Stimulated activated CD8-positive, alpha-beta memory T cell treated with anti-CD3 and anti-CD28 coated beads, Interleukin-15, amount 100 ng/mL, for 4 hours (primary cell): ENCODE measurements at places on chromosomes 5 and 9.

- DNase-seq: no peak
Measured at GRCh38 chr9:130212543-130213297, 40.5 kb downstream of the NCS1 start.

GRCh38 chr5:127256886-127257597 lies 33.6 kb upstream of the MEGF10 start:
- no peak for DNase-seq

DNA sequence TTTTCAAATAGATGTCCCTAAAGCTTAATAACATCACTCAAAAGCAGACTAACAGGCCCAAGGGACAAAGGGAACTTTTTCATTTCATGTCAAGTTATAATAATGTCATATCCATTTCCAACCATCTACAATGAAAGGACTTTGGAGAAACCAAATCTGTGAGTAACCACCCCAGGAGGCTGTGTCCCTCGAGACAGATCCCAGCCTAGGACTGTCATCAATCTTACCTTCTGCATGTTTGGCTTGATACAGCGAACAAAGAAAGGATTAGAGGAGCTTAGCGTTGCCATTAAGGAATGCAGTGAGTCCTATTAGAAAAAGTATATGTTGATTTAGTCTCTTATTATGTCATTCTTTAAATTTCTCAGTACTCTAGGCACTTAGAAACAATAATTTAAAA lies 137.8 kb upstream of the RETREG1 start:
- no peak for DNase-seq

DNA sequence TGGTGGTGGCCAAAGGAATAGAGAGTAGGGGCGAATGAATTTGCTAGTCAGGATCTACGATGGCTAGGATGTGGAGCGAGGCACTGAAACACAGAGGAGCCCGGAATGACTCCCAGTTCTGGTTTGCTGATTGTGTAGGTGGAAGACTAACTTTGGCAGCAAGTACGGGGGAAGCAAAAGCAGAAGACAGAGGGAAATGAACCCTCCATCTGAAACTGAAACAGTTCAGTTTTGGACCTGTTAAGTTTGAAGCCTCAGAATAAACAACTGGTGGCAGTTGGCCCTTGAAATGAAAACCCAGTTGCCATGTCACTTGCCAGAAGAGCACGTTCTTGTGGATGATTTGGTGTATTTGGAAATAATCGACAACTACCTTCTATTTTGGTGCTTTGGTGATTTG lies 15.4 kb upstream of the SMIM15 start:
- DNase-seq: no peak

DNA sequence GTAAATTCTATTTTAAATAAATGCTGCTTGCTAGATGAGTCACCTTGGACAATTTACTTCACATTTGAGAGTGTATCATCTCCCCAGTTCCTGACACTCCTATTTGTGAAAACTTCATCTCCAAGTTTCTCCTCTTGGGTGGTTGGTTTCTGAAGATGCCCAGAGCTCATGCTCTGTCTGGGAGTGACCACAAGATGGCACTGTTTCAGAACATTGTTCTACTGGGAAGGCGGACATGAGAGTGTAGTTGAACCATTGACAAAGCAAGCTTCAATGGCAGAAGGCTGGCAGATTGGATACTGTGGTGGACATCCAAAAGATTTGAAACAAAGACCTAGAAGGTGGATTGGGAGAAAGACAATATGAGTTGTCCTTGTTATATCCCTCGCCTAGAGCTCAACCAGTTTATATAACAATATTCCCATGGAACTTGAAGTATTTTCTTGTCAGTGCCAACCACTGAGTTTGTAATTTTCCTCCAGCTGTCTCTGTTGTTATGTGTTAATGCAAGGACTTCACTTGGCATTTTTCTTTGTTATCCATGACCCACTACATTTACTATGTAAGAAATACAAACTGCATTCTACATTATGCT lies 234.3 kb upstream of the ANKH start:
- DNase-seq: no peak

- no peak for DNase-seq
Measured at GRCh38 chr5:42614509-42614908, 142.1 kb upstream of the CCDC152 start.

GRCh38 chr5:78638423-78638822 lies 10.1 kb downstream of the LHFPL2 start:
- DNase-seq: no peak

DNA sequence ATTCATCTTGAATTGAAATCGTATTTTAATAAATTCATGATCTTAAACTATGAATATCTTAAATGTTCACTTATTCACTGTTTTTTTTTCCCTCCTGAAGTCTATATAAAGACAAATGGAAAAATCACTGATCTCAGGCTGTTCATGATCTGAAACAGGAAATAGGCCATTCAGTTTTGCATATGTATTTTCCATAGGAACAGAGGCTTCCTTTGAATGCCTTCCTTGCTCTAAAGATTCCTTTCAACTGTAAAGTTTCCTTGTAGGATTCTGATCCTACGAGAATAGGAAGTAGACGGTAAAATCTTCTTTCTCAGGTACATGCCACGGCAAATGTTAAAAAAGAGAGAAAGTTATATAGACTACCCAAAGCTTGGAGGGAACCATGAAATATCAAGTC lies 194.4 kb upstream of the PPP1R2B start:
- DNase-seq: no peak

GRCh38 chr9:126055381-126055985 lies 271.1 kb upstream of the MVB12B start:
- no peak for DNase-seq

GRCh38 chr9:134964271-134965055 lies 46.8 kb upstream of the FCN1 start:
- no peak for DNase-seq

- no peak for DNase-seq
Measured at GRCh38 chr5:150038547-150038946, 38.0 kb downstream of the HMGXB3 start.

DNA sequence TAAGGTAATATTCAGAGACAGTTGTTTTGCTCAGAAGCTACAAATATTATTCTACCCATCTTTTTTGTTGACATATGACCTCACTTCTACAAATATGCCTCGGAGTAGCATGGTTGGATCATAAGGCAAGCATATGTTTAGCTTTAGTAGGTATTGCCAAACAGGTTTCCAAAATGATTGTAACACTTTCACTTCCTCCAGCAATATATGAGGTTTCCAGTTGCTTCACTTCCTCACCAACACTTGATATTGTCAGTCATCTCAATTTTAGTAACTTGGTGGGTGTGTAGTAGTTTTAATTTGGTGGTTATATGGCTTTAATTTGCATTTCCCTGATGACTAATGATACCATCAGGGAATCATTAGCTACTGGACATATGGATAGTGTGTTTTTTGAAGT lies 46.7 kb downstream of the TNFSF8 start:
- no peak for DNase-seq

GRCh38 chr9:88954066-88954465 lies 37.2 kb upstream of the S1PR3 start:
- no peak for DNase-seq

DNA sequence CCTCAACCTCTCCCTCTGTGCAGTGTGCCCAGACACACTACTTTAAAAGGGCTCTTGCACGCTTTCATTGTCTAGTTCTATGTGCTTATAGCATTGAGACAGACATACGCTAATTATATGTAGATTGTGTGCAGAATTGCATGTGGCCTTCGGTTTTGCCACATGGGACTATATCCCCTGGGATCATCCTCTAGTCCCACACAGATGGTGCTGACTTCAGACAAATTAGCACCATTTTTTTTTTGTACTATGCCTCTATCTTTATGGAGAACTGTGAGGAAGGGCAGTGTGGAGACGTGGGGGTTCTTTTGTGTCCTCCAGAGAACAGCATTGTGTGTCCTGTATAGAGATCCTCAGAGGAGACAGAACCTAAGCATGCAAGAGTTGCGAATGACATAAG lies 29.3 kb downstream of the PAPPA start:
- no peak for DNase-seq

DNA sequence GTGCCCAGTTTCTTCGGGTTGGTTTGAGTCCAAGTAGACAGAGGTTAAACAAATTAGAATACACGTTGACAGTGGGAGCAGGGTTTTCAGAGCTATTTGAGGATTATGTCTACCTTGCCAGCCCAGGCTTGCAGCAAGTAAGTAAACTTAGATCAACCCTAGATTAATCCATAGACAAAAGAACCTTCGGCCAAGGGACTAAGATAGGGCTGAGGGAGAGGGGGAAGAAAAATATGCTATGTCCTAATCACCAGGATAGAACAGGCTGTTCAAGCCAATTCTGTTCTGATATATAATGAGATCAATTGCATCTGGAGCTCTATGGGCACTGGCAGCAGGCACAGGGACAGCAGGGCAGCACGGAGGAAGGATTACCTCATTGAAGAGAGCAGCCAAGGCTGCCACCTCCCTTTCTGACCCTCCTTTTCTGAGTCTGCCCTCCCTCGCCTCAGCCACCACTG lies 377.7 kb downstream of the PIK3R1 start:
- no peak for DNase-seq

GRCh38 chr5:137374110-137374714 lies 124.9 kb downstream of the SPOCK1 start:
- DNase-seq: no peak

GRCh38 chr9:121807823-121808278 lies 156.4 kb downstream of the DAB2IP start:
- no peak for DNase-seq

- DNase-seq: no peak
Measured at GRCh38 chr5:34439601-34440000, 216.5 kb upstream of the RAI14 start.

- no peak for DNase-seq
Measured at GRCh38 chr5:135236228-135236907, 162.7 kb downstream of the MACROH2A1 start.

DNA sequence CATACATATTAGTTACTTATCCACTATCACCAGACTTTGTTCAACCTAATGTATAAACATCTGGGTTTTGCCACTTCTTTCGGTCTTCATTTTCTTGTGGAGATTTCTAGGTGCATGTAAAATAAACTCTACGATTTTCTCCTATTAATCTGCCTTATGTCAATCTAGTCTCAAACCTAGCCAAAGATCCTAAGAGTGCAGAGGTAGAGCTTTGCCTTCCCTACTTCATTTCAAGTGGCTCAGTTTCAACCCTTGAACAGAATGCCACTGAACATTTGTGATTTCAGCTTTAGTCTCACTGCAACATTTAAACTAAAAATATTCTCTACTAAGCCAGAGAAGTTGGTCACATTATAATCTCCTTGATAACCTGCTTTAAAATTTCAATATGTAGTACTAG lies 94.0 kb downstream of the EDIL3 start:
- no peak for DNase-seq

DNA sequence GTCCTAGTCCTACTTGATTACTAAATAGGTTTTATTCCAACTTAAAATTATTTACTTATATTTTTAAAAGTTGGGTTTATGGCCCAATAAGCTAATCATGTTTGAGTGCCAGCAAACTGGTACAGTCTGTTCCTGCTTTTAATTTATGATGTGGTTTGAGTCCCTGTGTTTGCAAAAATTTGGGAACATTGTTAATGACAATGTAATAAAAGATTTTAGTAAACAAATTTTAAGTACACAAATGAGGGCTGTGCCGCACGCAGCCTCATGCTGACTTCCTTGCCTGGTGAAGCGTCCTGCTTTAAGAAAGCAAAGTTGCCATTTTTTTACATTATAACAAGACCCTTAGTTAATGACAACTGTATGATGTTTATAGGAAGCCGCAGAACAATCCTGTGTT lies 96.8 kb upstream of the MAP1B start:
- DNase-seq: no peak

- DNase-seq: no peak
Measured at GRCh38 chr5:143214458-143214857, 189.0 kb downstream of the NR3C1 start.

DNA sequence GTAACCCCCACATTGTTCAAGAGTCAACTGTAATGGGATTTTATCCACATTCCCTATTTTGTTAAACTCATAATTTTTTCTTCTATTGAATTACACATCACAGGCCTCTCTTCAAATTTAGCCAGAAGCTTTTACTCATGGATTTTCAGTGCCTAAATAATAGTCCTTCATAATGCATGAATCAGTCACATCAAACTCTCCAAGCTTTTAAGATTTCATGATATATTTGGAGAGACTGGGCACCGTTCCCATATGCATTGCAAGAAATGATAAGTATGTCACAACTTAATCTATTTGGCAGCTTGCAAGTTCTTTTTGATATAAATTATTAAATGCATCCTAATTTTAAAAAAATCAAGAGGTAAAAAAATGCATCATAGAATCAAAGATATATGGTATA lies 465.9 kb downstream of the DMAC1 start:
- DNase-seq: no peak

GRCh38 chr9:89920131-89920530 lies 315.3 kb downstream of the GADD45G start:
- DNase-seq: no peak

DNA sequence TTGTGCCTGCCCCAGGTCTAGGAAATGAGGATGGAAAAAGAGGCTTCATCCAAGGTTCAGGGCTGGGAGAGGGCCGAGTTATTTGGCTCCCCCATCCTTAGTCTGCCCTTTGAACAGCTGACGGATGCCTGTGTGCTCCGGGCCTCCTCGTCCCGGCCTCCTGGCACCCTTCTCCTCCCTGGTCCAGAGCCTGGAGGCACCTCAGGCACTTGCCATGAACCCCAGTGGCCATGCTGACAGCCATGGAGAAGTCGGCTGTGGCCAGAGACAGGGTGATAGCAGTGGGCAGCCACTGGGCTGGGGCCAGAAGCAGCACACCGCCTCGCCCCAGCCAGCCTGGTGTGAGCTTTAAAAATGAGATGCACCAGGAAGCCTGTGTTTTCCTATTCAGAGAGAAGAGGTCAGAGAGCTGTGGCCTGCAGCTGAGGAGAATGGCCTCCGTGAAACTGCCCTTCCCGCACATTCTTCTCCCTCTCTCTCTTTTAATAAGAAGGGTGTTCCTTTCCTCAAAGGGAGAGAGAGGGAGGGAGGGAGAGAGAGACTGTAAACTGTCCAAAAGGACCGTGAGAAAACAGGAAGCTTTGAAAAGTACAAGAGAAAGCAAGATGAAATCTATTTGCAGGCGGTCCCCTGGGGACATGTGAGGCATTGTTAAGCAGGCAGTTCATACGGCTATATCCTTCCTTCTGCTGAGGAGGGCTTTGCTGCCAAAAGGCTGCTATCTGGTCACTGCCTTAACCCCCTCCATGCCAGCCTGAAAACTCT lies 55.3 kb downstream of the ZNF366 start:
- DNase-seq: no peak

DNA sequence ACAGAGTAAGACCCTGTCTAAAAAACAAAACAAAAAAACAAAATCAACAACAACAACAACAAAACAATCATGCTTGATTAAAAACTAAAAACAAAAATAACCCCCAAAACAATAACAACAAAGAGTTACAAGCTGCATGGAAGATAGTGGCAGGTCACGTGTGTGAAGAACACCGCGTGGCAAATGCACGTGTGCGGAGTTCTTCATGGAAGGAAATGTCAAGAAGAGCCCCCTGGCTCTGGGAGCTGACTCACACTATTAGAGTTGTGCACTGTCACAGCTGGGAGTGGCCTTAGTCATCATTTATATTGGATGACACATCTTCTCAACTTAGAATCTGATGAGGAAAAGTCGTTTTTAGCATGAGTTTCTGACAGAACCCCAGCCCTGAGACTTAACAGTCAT lies 110.5 kb downstream of the JMY start:
- DNase-seq: no peak

- DNase-seq: no peak
Measured at GRCh38 chr9:113468716-113469448, 5.4 kb downstream of the RGS3 start.
